ENCODE measurements at places on chromosomes 12 and 14. TPM values are rescaled to one million over a fixed set of nuclear protein-coding genes. Genes with fewer than 3 reads are reported as not detected.

- DNase-seq = no peak
Measured at GRCh38 chr12:131882804-131883520, 11.5 kb upstream of the ULK1 start.

DNA sequence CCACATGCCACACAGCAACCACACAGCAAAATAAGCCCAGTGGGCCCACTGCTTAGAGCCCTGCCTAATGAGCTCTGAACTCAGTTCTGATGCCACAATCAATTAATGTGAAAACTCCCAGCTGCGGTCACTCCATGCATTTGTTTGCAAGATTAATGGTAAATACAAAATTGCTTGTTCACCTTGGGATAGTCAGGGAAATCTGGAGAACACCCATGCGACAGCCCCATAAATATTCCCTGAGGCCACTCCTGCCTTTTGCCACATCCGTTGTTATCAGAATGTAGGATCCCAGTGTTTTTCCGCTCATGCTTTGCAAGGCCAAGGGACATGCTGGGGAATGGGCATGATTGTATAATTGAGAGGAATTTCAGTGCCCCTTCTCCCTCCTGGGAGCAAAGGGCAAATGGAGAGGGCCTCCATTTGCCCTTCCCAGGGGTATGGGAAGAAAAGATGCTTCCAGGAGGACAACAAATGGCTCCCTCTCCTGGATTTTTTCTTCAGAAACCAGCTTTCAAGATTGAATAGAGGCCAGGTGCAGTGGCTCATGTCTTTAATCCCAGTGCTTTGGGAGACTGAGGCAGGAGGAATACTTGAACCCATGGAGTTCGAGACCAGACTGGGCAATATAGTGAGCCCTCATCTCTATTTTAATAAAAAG, 30.8 kb upstream of the CMKLR1 start:
- DNase-seq = no peak

DNA sequence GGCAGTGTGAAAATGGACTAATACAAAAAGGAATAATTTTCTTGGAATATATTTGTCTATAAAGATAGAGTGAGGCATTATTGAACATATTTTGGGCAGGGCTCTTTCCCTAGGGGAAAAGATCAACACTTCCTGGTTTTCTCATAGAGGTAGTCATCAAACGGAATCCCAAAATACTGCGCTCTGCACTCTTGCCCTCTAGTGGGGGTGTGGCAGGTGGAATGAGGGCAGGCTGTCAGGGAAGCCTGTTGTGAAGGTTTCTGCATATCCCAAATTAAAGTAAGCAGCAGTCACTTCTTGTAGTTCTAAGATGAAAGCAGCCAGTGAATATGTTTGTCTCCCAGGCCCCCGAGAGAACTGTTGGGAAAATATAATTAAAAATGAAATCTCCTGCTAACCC, 666.8 kb upstream of the TMEM132C start:
- no peak for DNase-seq

KERA gene
- not detected for total RNA-seq

BCL2L14 gene
- not detected for total RNA-seq
